Stimulated activated CD8-positive, alpha-beta memory T cell treated with anti-CD3 and anti-CD28 coated beads, Interleukin-4, amount 100 ng/mL, for 24 hours (primary cell): ENCODE measurements at places on chromosomes 2 and 18.

DNA sequence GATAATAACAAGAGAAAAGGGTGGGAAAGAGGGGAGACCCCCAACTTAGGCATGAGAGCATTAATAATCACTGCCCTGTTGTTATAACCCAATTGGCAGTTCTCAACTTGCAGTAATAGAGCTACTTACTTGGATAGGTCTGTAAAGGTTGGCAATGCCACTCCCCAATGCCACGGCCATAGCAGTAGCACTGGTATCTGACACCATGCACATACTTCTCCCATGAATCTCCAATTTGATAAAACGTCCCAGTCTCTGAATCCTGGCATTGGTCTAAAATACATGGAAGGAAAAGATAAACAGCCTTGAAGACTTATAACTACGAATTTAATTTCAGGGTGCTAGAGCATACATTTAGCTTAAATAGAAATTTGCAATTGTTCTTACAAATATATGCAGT is 16.8 kb downstream of the FN1 start:
- DNase-seq = no peak

GRCh38 chr18:13306583-13306982 is 88.0 kb downstream of the LDLRAD4 start:
- no peak for DNase-seq

- DNase-seq = no peak
Observed at GRCh38 chr2:142175813-142176338, 45.1 kb upstream of the LRP1B start.

DNA sequence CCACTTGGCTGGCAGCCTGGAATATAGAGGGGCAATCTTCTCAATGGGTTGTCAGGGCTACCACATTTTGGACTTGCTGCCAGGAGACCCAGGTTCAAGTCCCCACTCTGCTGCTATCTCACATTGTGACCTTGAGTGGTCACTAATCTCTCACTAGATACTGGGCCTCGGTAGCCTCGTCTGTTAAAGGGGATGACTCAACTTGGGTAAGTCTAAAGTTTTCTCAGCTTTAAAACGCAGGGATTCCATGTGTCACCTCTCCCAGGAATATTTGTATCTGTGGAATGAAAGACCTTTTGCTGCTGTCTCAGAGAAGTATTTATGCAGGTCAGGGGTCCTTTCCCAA is 86.3 kb downstream of the SEMA4F start:
- no peak for DNase-seq

GRCh38 chr2:238155051-238155760 is 3.6 kb upstream of the ERFE start:
- DNase-seq = no peak

GRCh38 chr18:79372461-79372860 is 23.3 kb upstream of the NFATC1 start:
- no peak for DNase-seq

- DNase-seq = no peak
Observed at GRCh38 chr18:55407191-55407590, 180.8 kb downstream of the TCF4 start.

- no peak for DNase-seq
Observed at GRCh38 chr2:38010995-38011394, 65.0 kb downstream of the CYP1B1 start.

GRCh38 chr18:78805840-78806239 is 173.8 kb upstream of the SALL3 start:
- no peak for DNase-seq

DNA sequence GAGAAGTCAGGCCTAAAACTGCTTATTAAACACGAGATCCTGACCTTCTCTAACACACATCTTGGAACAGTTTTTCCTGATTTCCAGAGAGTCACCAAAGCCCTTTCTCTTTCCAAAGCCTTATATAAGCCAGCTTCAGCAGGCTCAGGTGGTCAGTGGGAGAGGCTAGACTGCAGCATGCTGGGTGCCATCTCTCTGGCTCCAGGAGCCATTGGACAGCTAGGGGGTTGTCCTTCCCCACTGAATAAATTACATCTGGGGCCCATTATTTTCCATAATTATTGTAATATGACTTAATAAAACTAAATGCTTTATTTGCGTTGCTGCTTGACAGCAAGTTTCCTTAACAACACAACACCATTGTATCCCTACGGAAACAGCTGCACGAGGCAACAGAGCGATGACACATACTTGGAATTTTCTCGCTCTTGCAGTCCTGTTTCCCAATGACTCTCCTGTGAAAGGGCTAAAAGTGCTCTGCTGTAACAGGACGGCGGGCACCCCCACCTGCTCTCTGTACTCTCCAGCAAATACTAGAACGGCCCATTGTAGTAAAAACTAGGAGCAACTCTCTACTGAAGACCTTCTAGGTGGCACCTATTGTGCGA is 160.6 kb downstream of the RNF144A start:
- DNase-seq = no peak

GRCh38 chr18:55879331-55879730 is 291.3 kb upstream of the TCF4 start:
- no peak for DNase-seq

- no peak for DNase-seq
Observed at GRCh38 chr18:61651145-61651879, 241.5 kb downstream of the RNF152 start.

GRCh38 chr18:22813648-22814328 is 119.3 kb upstream of the RBBP8 start:
- DNase-seq = no peak

- DNase-seq = no peak
Observed at GRCh38 chr2:197850882-197851450, 46.6 kb downstream of the PLCL1 start.

- DNase-seq = no peak
Observed at GRCh38 chr2:99619151-99619550, 129.3 kb upstream of the REV1 start.

- DNase-seq = no peak
Observed at GRCh38 chr2:128726911-128727310, 408.2 kb upstream of the HS6ST1 start.

- no peak for DNase-seq
Observed at GRCh38 chr2:55151733-55152433, 80.2 kb downstream of the CLHC1 start.

DNA sequence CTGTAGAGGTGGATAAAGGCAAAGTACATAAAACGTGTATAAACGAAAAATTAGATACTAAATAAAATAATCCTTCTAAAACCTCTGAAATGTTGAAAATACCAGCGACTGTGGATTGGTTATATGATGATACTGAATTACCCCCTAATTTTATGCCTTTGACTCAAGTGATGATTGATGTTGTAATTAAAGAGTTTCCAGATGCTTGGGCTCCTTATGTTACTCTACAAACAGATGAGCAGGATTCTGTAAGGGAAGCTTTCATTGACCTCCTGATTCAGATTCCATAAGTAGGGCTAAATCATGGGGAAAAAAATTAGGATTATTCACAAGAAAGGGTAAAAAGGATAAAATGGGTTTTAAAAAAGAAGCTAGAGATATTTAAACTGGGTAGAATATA is 418.2 kb upstream of the SLC39A10 start:
- no peak for DNase-seq

GRCh38 chr2:61928826-61929461 is 23.5 kb downstream of the COMMD1 start:
- DNase-seq = no peak

- no peak for DNase-seq
Observed at GRCh38 chr2:224781400-224781799, 65.2 kb upstream of the CCDC195 start.

- DNase-seq = no peak
Observed at GRCh38 chr2:177164131-177164530, 48.5 kb upstream of the HNRNPA3 start.

DNA sequence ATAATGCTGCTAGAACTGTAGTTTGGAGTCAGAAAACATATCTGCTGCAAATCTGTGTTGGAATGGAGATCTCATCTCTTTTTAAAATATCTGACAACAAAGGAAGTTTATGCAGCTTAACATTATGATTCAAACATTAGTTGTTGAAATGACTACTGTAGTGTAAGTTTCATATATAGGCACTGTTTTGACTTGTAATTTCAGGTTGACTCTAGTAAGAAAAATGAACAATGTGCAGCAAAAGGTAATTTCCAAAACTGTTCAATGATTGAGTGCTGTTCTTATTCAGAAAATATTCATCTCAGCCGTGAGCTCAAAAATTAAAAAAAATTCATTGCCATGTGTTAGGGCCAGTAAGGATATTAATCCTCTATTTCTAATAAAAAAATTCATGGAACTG is 48.5 kb downstream of the CCDC138 start:
- DNase-seq = no peak
